ENCODE measurements at places on chromosomes 4 and X. TPM values are rescaled to one million over a fixed set of nuclear protein-coding genes. Genes with fewer than 3 reads are reported as not detected.
A peak's percentile ranks its signal among the peaks of the same experiment; 100 is the strongest.

Gene MAOA
- total RNA-seq: 333 TPM

DNA sequence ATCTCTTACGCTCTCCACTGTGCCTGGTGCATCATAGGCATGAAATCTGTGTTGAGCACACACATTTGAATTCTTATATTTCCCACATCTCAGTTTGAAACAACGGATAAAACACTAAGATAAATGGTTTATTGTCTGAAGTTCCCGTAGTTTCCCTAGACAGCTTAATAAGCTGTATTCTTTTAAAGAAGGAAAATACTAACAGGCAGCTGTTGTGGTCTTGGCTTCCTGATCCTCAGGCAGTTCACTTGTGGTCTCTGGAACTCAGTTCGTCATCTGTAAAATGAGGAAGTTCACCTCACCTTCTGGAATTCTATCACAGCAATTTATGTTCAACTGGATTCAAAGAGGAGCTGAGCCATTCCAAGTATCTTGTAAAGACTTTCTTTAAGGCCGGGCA is 1805.6 kb upstream of the TENM3 start:
- H3K4me3 ChIP-seq: no peak overlapping the region
- H3K4me1 ChIP-seq: no peaks in the 10 kb centered on the region
- no peaks in the 10 kb centered on the region for H3K36me3 ChIP-seq
- H3K27me3 ChIP-seq: no peaks in the 10 kb centered on the region
- H3K27ac ChIP-seq: no peak overlapping the region

- no peaks in the 10 kb centered on the region for H3K4me1 ChIP-seq
- H3K27me3 ChIP-seq: no peaks in the 10 kb centered on the region
- no peak overlapping the region for H3K4me3 ChIP-seq
These were observed 61.3 kb downstream of the HOPX start for GRCh38 chr4:56619816-56620215.

Gene SPINK2
- not detected for total RNA-seq

Gene LAMP2
- total RNA-seq: 221 TPM

DNA sequence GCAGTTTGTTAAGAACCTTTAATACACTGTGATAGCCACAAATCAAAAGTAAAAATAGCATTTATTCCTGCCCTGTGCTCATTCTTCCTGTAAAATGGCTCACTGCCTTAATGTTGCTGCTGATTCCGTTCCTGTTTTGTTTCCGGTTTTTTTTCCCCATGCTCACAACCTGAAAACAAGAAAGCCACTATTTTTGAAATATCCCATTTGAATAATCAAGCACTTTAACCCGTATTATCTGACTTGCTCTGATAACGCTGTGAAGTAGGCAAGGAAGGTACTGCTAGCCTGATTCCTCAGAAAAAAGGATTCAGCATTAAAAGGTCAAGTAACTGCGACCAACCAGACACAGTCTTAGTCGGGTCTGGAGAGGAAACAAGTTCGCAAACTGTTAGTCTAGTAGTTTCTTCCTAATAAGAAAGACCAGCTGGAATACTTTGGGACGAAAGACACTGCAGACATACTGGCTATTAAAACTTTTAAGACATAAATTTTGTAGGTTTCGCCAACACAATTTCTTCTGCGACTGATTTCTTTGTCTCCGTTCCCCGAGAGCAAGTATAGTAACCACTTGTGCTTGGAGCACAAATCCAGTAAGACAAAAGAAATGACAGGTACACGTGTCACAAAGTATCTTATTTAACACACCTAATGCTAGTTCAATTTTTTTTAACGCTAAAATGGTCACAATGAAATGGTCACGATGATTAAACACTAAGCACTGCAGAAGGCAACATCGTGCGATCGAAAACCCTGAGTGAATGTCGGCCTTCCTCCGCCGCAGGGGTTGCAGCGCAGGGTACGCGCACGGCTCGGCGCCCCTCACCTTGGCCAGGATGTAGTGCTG is 802 bp downstream of the COX18 start:
- peak overlapping the region; percentile 46 for H3K27ac ChIP-seq
- peaks cover 6% of the 10 kb centered on the region for H3K4me1 ChIP-seq
- H3K4me3 ChIP-seq: peak overlapping the region; percentile 35
- no peaks in the 10 kb centered on the region for H3K27me3 ChIP-seq
- peaks cover 2% of the 10 kb centered on the region for H3K36me3 ChIP-seq

DNA sequence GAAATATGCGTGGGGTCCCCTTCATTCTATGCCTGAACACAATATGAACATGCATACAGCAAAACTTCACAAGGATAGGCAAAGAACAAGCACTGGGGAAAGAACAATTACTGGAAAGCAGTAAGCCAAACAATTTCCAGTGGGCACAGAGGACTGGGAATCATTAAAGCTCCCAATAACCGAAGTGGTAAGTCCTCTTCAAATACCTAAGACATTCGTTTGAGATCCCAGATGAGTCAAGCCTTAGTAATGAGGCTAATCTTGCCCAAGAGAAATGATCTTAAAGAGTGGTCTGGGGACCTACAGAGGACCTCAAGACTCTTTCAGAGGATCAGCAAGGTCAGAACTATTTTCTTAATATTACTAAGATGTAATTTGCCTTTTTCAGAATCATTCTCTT is 28.6 kb downstream of the ANAPC10 start:
- no peak overlapping the region for H3K27ac ChIP-seq
- H3K27me3 ChIP-seq: no peaks in the 10 kb centered on the region
- H3K36me3 ChIP-seq: no peaks in the 10 kb centered on the region
- H3K4me1 ChIP-seq: peaks cover 7% of the 10 kb centered on the region
- H3K4me3 ChIP-seq: no peak overlapping the region

Gene RRH
- 0.22 TPM for total RNA-seq

- H3K27me3 ChIP-seq: no peaks in the 10 kb centered on the region
- peak overlapping the region; percentile 56 for H3K4me3 ChIP-seq
- peak overlapping the region; percentile 98 for H3K27ac ChIP-seq
- DNase-seq: peak; percentile 90
- no peaks in the 10 kb centered on the region for H3K36me3 ChIP-seq
These were observed 2.5 kb downstream of the CPEB2 start for GRCh38 chr4:15004739-15005301.

Gene TRIM60
- not detected for total RNA-seq

GRCh38 chr4:4256799-4257198 is 8.8 kb upstream of the TMEM128 start:
- H3K4me1 ChIP-seq: no peaks in the 10 kb centered on the region
- H3K27me3 ChIP-seq: no peaks in the 10 kb centered on the region
- no peak for DNase-seq
- no peak overlapping the region for H3K27ac ChIP-seq

- H3K4me3 ChIP-seq: no peak overlapping the region
- H3K27me3 ChIP-seq: no peaks in the 10 kb centered on the region
- H3K4me1 ChIP-seq: no peaks in the 10 kb centered on the region
- no peak overlapping the region for H3K27ac ChIP-seq
- H3K36me3 ChIP-seq: no peaks in the 10 kb centered on the region
- no peak for DNase-seq
These were observed 496.3 kb downstream of the PDGFC start for GRCh38 chr4:156475322-156475721.

Gene ALPK1
- total RNA-seq: 46.2 TPM

Gene PNMA6F
- total RNA-seq: not detected

GRCh38 chr4:127134490-127134889 is 498.3 kb upstream of the INTU start:
- no peaks in the 10 kb centered on the region for H3K36me3 ChIP-seq
- no peak for DNase-seq
- H3K27ac ChIP-seq: no peak overlapping the region
- no peak overlapping the region for H3K4me3 ChIP-seq
- no peaks in the 10 kb centered on the region for H3K27me3 ChIP-seq

DNA sequence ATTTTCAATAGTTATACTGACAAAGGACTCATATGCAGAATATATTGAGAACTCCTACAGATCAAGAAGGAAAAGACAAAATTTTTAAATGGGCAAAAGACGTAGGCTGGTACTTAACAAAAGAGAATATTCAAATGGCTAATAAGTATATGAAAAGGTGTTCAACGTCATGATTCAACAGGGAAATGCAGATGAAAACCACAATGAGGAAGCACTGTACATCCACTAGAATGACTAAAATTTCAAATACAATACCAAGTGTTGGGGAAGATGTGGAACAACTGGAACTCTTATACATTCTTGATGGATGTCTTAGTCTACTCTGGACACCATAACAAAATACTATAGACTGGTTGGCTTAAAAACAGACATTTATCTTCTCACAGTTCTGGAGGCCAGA is 1.3 kb upstream of the MRFAP1L1 start:
- H3K36me3 ChIP-seq: no peaks in the 10 kb centered on the region
- no peak overlapping the region for H3K27ac ChIP-seq
- no peaks in the 10 kb centered on the region for H3K27me3 ChIP-seq

DNA sequence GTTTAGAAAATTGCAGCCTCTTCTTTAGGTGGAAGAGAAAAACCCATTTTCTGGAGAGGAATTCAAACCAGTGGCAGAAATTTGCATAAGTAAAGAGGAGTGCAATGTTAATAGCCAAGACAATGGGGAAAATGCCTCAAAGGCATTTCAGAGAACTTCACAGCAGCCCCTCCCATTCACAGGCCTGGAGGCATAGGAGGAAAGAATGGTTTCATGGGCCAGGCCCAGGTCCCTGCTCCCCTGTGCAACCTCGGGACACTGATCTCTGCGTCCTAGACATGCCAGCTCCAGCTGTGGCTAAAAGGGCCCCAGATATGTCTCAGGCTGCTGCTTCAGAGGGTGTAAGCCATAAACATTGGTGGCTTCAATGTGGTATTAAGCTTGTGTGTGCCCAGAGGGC is 161.8 kb upstream of the CENPE start:
- H3K27me3 ChIP-seq: no peaks in the 10 kb centered on the region
- no peak overlapping the region for H3K4me3 ChIP-seq
- no peak for DNase-seq

- H3K4me3 ChIP-seq: no peak overlapping the region
- no peaks in the 10 kb centered on the region for H3K27me3 ChIP-seq
- no peak overlapping the region for H3K27ac ChIP-seq
These were observed 7.1 kb downstream of the TBX22 start for GRCh38 chrX:80021621-80022020.

Gene DCAF12L2
- total RNA-seq: not detected

DNA sequence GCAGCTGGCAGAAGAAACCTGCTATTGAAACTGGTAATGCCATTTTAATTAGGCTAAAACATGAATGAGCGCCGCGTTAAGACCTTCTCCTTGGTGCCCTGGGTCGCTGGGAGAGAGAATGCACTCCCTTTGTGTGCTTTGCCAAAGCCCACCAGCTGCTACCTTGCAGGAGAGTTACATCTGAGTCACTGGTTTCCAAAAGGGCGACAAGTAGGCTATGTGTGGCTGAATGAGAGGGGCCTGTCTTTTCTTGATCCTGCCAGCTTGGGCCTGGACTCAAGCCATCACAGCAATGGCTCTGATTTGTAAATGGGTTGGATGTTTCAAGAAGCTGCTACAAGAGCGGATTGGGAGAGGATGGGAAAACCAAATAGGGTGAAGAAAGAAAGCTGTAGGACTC is 81.5 kb downstream of the NHS start:
- H3K4me3 ChIP-seq: no peak overlapping the region
- DNase-seq: no peak
- H3K27ac ChIP-seq: no peak overlapping the region

Gene RAB33A
- total RNA-seq: 0.93 TPM

Gene FGF5
- not detected for total RNA-seq

GRCh38 chr4:108738003-108738706 is 24.7 kb downstream of the ETNPPL start:
- H3K27ac ChIP-seq: no peak overlapping the region
- no peaks in the 10 kb centered on the region for H3K4me1 ChIP-seq
- H3K27me3 ChIP-seq: no peaks in the 10 kb centered on the region
- DNase-seq: no peak
- no peak overlapping the region for H3K4me3 ChIP-seq

GRCh38 chrX:119721926-119722325 is 29.0 kb upstream of the SEPTIN6 start:
- DNase-seq: no peak
- no peak overlapping the region for H3K4me3 ChIP-seq
- H3K36me3 ChIP-seq: no peaks in the 10 kb centered on the region
- H3K4me1 ChIP-seq: no peaks in the 10 kb centered on the region

Gene P2RY10
- total RNA-seq: 0.22 TPM

Gene TCEAL2
- total RNA-seq: 22.9 TPM

- H3K27me3 ChIP-seq: no peaks in the 10 kb centered on the region
- H3K27ac ChIP-seq: no peak overlapping the region
- no peaks in the 10 kb centered on the region for H3K36me3 ChIP-seq
These were observed 72.4 kb upstream of the JADE1 start for GRCh38 chr4:128737098-128737513.

Gene TBC1D19
- total RNA-seq: 25.0 TPM

DNA sequence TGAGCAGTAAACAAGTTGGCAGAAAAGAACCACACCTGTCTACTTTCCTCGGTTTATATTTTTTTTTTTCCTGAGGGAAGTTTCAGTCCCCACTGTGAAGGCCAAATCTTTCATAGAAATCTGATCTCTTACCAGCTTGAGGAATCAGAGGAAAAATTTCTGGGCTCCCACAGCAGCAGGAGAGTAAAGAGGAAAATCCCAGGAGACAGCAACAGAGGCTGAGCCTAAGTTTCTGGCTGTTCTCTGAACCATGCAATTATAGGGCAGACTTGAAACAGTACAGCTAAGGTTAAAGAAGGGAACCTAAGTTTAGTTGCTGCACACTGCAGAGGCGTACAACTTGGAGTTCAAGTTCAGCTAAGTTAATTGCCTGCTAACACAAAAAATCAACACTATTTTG is 1090.9 kb upstream of the INTU start:
- H3K36me3 ChIP-seq: no peaks in the 10 kb centered on the region
- no peak for DNase-seq
- no peaks in the 10 kb centered on the region for H3K4me1 ChIP-seq
- no peak overlapping the region for H3K4me3 ChIP-seq
- H3K27ac ChIP-seq: no peak overlapping the region

Gene TMEM156
- total RNA-seq: 0.33 TPM

DNA sequence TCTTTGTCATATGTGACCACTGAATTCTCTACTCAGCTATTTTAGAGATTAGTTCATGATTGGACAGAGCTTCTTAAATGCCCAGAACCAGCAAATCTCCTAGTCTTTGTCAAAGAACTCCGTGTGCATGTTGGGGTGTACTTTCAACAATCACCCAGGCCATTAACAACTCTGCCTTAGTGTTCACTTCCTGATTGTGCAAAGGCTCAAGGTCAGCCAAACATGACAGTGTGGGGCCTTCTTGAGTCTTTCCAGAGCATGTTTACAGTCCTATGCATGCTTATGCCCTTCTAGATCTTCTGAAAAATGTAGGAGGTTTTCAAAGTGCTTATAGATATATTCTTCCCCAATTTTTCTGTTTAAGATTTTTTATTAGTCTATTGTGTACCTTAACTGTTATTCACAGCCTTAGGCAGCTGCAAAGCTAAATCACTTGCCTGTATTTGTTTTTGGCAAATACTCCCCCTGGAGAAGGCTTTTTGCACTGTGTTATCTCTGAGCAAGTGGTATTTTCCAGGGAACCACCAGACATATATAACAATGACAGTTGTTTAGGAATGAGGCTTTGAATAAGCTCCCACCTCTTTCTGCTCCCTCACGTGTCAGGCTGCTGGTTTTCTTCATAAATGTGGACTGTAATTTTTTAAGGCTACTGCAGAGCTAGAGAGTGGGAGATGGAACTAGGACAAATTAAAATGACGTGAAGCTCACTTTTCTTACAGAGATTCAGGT is 24.0 kb upstream of the DRP2 start:
- H3K4me1 ChIP-seq: no peaks in the 10 kb centered on the region
- no peak overlapping the region for H3K27ac ChIP-seq
- no peaks in the 10 kb centered on the region for H3K27me3 ChIP-seq
- no peak overlapping the region for H3K4me3 ChIP-seq
- no peaks in the 10 kb centered on the region for H3K36me3 ChIP-seq
- no peak for DNase-seq

Data from thyroid gland (tissue), 4 donors.